Left lung (tissue), 14 donors: ENCODE measurements at places on chromosomes 2 and 18. TPM values are rescaled to one million over a fixed set of nuclear protein-coding genes. Genes with fewer than 3 reads are reported as not detected.

DNA sequence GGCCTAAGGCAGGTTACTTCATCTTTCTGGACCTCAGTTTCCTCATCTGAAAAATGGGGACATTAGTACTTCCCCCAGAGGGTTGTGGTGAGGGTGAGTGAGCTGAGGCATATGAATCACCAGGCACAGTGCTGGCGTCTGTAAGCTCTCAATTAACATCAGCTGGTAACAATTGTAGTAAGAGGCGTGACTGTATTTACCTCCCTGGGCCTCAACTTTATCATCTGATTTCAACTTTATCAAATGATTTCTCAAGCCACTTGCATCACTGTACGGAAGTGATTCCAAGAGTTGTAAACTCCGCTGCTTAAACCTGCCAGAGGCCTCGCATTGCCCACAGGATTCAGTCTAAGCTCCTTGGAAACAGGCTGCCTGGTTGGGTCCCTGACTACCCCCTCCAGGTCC, 53.6 kb upstream of the PKDCC start:
- no peak for DNase-seq
- H3K27me3 ChIP-seq = no peaks in the 10 kb centered on the region
- H3K4me1 ChIP-seq = no peaks in the 10 kb centered on the region
- H3K4me3 ChIP-seq = no peak overlapping the region

DNA sequence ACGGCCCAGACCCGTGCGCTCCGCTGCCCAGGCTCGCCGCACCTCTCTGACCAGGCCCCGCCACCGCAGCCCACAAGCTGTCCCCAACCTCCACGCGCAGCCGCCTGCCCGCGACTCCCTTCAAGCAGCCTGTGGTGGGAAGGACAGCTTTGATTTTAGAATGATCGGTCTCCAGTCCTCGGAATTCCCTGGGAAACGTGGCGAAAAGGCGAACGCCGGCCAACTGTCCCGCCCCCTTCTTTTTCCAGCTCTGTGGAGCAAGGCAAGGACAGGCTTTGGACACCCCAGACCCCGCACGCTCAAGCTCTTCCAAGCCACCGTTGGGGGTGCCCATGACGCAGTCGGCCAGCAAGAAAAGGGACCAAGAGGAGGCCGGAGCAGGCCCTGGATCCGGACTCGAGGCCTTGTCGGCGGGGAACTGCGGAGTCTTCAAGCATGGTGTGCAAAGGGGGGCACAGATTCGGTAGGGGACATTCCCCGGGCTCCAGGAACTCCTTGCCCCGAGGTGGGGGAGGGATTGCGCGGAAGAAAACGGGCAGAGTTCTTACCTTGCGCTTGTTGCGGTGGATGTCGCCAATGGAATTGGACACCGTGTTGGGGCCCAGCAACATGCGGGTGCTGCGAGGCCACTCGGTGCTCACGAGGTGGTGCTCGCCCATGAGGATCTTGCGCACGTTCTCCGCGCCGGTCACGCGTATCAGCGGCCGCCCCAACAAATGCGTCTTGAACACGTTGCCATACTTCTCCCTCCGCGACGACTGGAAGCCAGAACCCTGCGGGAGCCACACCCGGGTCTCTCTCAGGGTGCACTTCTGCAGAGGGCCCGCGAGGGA, 4.0 kb downstream of the CYP26B1 start:
- peak; percentile 32 for DNase-seq
- H3K27ac ChIP-seq = no peak overlapping the region
- H3K27me3 ChIP-seq = peaks cover 72% of the 10 kb centered on the region
- H3K36me3 ChIP-seq = no peaks in the 10 kb centered on the region
- H3K4me3 ChIP-seq = peak overlapping the region; percentile 9

- H3K36me3 ChIP-seq = no peaks in the 10 kb centered on the region
- no peak for DNase-seq
- H3K4me3 ChIP-seq = no peak overlapping the region
- H3K27me3 ChIP-seq = no peaks in the 10 kb centered on the region
- peaks cover 7% of the 10 kb centered on the region for H3K4me1 ChIP-seq
Measured at GRCh38 chr18:74528913-74529312, 5.4 kb upstream of the CNDP1 start.

DNA sequence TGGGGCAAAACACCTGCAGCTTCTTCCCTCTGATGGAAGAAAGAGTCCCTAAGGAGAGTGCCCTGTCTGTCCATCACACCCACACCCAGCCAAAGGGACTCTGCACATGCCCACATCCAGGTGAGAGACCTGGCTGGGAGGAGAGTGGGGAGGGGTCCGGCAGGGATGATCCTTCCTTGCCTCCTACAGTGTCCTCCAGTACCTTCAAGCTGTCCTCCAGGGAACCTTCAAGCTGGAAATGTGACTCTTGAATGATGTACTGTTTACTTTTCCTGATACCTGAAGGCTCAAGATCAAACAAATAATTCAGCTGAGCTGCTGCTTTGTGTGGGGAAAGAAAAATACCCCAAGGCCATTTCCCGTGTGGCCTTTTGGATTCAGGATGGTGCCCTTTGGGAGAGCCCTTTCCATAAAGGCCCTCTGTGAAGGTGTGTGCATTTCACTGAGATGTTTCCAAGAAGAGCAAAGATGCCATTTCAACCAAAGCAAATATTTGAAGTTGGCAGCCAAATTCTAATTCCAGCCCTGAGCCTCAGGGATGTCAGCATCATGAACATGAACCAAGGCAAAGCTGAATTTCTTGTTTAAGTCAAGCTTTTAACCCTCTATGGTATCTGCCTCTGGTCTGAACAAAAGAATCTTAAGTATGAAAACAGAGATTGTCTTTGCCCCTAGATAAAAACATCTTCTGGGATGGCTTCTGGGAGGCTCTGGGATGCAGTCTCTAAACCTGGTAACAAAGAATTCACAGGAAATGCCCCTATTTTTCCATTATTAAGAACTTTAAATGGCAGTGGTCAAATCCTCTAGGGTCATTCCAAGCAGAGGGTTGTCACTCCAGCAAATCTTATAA, 11.1 kb downstream of the EVA1A start:
- no peaks in the 10 kb centered on the region for H3K4me1 ChIP-seq
- H3K27ac ChIP-seq = no peak overlapping the region
- H3K27me3 ChIP-seq = no peaks in the 10 kb centered on the region
- H3K36me3 ChIP-seq = no peaks in the 10 kb centered on the region

- H3K4me3 ChIP-seq = no peak overlapping the region
- no peaks in the 10 kb centered on the region for H3K27me3 ChIP-seq
- H3K4me1 ChIP-seq = no peaks in the 10 kb centered on the region
- no peak overlapping the region for H3K27ac ChIP-seq
- H3K36me3 ChIP-seq = no peaks in the 10 kb centered on the region
- DNase-seq = no peak
Measured at GRCh38 chr2:109463236-109463635, 150.5 kb downstream of the SEPTIN10 start.

DNA sequence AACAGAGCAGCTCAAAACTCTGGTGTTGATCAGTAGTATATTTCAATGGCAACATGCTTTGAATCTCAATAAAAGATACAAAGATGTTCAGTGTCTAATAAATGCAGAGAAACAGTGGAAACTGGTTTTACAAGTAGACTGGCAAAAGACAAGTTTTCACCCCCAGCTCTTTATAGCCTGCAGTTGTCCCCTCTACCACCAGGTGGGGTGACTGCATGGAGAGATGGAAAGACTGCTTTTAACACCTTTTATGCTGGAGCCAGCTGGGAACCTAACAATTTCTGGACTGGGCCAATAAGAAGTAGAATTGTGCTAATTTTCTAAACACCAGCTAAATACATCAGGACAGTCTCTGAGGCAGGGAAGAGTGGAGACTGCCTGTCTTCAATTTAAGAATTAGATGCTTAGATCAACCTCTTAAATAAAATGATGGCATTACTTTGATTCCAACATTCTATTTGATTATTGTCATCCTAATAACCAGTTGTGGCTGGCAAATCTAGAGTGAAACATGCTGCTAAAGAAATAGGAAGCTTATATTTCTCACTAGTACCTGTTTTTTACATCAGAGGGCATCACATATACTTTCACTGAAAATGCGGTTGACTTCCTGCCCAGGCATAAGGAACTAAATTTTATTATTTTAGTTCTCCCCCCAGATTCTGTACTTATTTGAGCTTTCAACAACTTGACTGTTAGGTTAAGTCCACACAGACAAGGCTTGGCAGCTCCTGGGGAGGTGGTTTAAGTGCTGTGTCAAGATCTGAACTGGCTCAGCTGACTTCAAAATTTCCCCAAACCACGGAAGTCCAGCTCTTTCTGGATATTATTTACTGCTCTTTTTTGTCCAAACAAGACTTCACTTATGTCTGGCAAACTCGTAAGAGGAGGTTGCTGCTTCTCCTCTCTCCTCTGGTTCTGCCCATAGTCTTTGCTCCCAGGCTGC, 140.5 kb downstream of the TPGS2 start:
- no peak overlapping the region for H3K4me3 ChIP-seq
- no peaks in the 10 kb centered on the region for H3K36me3 ChIP-seq
- no peaks in the 10 kb centered on the region for H3K27me3 ChIP-seq
- no peak overlapping the region for H3K27ac ChIP-seq

DNA sequence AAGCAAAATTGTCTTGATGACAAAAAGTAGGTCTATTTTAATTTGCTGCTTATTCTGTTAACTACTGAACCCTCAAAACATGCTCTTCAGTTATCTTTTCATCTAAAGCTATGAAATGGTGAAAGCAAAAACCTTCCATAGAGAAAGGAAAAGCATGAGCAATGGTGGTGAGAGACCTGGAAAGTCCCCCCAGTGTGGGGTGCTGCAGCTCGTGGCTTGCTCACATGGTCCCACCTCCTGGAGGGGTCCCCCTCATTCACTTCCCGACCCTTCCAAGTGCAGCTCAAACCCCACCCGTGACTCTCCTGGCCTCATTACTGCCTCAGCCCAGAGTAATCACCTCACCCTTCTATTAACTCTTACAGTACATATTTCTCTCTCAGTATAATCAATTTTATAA, 301.8 kb upstream of the HNRNPA3 start:
- DNase-seq = no peak
- no peak overlapping the region for H3K27ac ChIP-seq
- no peaks in the 10 kb centered on the region for H3K27me3 ChIP-seq
- H3K36me3 ChIP-seq = no peaks in the 10 kb centered on the region

DNA sequence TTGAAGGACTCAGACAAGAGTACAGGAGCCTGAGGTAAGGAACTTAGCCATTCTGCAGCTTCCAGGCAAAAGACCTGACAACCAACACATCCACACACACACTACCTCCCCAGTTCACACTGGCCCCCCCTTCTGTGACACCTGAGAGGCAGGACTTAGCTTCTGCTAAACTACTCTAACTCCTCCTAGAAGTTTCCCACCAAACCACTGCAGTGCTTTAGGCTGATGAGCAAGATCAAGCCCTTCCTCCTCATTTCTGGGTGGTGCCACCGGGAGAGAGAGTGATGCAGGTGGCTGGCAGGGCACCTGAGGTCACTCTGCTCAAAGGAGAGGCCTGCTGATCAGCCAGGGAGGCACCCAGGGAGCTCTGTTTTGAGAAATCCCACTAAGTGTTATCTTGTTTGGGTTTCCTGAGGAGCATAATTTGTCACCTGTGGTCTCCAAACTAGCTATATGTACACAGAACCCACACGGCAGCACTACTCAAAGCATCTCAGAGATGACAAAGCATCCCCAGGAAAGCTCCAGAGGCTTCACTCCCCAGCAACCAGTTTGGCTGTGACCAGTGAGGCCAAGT, 188.4 kb downstream of the MYO5B start:
- H3K4me3 ChIP-seq = no peak overlapping the region
- DNase-seq = no peak
- H3K27me3 ChIP-seq = no peaks in the 10 kb centered on the region
- H3K27ac ChIP-seq = no peak overlapping the region
- H3K36me3 ChIP-seq = no peaks in the 10 kb centered on the region

DNA sequence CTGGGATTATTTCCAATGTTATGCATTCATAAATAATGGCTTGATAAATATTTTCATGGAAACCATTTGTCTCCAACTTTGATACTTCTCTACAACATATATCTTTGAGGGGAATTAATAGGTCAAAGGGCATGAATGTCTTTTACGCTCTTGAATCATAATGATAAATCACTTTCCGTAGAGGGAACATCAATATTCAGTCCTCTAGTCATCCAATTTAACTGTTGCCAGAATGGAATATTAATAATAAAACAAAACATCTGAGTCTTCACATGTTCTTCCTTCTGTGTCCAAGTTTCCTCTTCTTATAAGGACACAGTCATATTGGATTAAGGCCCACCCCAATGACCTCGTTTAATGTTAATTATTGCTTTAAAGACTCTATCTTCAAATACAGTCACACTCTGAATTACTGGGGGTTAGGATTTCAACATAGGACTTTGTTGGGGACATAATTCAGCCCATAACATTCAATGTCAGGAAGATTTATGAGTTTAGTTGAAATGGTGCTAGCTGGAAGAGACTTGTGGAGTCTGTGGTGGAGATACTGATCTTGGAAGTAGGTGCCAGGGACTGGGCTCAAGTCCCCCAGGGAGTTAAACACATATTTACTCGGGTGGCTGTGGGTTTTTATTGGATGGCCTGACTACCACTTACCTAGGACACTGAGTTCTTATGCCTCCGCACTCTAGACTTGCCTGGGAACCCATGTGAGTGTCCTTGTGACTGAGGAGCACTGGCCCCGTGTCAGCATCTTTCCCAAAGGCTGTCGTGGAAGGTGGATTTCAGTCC, 85.0 kb upstream of the SEC11C start:
- no peaks in the 10 kb centered on the region for H3K4me1 ChIP-seq
- peak overlapping the region; percentile 19 for H3K27ac ChIP-seq
- DNase-seq = no peak
- H3K27me3 ChIP-seq = no peaks in the 10 kb centered on the region
- no peak overlapping the region for H3K4me3 ChIP-seq

CNGA3 gene
- total RNA-seq = 0.10 TPM

LRATD1 gene
- total RNA-seq = 3.3 TPM

XPO1 gene
- total RNA-seq = 139 TPM

NMUR1 gene
- 0.96 TPM for total RNA-seq

ACADL gene
- 17.0 TPM for total RNA-seq
